ENCODE measurements at places on chromosomes 1 and 21.

DNA sequence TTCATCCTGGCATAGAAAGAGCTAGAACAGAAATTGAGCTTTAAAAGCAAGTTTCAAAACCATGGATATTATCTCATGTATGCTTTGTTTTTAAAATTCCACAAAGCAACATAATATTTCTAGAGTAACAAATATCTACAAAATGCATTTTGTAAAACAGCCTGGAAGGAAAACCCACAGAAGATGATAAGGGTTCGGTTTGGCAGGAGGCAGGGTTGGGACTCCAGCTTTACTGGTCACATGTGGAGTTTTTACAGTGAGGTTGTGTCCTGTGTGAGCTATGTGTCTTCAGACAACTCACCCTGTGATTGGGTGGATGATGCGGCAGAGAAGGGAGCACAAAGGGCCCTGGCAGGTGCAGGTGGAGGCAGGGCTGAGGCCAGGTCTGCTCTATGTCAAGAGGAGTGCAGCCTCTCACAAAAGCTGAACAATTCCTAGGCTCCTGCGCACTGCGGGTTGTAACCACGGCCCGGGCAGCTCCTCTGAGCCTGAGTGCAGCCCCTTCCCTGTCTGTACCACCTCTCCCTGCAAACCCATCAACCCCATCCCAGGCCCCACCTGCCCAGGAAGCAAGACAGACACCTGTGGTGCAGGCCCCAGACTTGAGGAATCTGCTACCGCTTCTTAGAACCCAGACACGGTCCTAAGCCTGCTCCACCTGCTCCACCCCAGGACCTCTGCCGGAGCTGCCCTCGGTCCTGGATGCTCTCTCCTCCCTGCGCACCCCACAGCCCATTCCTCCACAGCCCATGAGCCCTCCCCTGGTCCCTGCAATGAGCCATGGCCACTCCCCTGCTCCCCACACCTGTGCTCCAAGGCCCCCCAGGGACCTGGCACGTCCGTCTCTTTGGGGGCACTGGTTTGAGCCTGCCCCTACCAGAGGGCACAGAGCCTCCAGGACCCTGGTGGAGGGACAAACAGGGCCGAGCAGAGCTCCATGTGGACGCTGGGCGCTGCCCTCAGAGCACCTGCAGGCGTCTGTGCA lies 2.8 kb upstream of the COL18A1 start:
- no peak for DNase-seq

DNA sequence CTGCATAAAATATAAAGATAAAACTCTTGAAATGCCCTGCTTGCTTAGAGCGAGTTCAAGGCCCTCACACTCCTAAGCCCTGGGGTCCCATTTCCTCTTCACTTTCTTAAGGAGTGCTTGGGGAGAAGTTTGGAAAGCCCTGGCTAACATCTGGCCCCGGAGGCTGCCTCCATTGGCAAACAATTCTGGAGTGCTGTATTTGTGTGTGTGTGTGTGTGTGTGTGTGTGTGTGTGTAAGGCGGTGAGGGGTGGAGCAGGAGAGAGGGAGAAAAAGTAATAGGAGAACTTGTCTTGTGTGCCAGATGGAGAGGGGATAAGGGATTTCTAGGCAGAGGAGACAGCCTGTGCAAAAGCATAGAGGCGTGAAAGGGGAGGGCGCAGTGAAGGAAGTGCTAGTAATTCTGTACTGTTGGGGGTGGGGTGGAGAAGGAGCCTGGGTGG lies 578 bp upstream of the TRIM62 start:
- DNase-seq, result no peak

DNA sequence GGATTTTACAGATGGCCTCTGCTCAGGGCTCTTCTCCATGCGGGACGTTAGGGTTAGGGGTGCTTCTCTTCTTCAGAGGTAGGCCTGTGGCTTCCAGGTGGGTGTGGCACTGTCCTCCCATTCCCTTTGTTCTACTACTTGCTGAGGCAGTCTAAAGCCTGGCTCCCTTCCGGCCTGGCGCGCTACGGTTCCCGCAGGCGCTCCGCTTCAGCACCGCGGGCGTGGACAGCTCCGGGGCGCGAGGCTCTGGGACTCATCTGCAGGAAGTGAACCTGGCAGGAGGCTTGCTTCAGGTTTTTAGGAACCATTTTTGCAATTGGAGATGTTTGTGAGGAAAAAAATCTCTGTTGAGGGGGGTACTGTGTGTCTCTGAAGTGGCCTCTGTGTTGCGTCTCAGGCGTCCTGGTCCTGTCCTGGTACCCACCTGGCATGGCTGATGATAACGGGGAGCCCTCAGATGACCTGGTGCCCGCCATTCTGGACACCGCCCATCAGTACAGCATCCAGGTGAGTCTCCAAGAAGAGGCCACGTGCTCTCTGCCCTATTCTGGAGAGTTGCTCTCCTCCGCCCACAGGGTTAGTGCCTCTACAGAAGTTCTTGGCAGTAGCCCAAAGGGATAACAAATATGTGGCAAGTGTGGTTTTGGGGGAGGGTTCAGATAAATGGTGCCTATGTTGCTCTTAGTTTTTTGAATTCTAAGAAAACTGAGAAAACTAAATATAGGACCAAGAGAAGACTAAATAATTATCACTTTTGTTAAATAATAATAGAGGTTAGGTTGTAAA lies 1.9 kb downstream of the MANEAL start:
- no peak for DNase-seq

- DNase-seq, result no peak
Measured at GRCh38 chr1:59366346-59366745, 69.5 kb downstream of the FGGY start.

GRCh38 chr1:213075725-213076124 lies 24.7 kb downstream of the RPS6KC1 start:
- no peak for DNase-seq

DNA sequence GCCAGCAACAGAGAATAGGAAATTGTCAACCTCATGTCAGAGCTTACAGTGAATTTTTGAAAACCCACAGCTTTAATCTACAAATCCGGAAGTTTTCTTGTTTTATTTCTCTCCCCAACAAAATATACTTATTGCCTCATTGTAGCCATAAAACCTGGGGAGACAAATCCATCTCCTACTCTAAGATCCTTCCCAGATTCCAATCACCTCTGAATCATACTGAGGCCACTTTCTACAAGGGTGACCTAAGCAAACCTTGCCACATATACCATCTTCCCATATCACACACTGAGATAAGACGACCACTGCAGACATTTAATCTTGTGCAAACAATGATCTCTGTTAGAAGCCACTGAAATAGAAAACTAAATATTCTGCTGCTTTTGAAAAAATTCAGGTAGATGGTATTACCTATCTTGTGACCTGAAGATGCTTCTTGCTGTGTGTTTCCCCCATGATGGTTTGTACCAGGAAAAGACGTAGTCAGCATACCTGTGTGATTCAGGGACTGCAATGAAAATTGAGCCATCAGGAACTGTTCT lies 171.5 kb upstream of the DUSP10 start:
- no peak for DNase-seq

- DNase-seq, result no peak
Measured at GRCh38 chr1:207854001-207854400, 56.9 kb downstream of the CD34 start.

DNA sequence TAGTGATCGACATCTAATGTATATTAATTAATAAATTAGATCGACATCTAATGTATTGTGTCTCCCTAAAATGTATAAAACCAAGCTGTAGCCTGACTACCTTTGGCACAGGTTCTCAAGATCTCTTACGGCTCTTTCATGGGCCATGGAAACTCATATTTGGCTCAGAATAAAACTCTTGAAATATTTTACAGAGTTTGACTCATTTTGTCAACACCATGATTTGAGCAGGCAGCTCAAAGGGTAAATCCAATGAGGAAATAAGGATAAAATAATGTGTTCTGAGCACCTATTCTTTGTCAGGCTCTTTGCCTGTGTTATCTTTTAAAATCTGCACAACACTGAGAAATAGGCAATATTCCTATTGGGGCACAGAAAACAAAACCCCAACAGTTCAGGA lies 223.4 kb upstream of the DUSP10 start:
- no peak for DNase-seq

GRCh38 chr1:107820801-107821200 lies 144.2 kb downstream of the VAV3 start:
- no peak for DNase-seq

DNA sequence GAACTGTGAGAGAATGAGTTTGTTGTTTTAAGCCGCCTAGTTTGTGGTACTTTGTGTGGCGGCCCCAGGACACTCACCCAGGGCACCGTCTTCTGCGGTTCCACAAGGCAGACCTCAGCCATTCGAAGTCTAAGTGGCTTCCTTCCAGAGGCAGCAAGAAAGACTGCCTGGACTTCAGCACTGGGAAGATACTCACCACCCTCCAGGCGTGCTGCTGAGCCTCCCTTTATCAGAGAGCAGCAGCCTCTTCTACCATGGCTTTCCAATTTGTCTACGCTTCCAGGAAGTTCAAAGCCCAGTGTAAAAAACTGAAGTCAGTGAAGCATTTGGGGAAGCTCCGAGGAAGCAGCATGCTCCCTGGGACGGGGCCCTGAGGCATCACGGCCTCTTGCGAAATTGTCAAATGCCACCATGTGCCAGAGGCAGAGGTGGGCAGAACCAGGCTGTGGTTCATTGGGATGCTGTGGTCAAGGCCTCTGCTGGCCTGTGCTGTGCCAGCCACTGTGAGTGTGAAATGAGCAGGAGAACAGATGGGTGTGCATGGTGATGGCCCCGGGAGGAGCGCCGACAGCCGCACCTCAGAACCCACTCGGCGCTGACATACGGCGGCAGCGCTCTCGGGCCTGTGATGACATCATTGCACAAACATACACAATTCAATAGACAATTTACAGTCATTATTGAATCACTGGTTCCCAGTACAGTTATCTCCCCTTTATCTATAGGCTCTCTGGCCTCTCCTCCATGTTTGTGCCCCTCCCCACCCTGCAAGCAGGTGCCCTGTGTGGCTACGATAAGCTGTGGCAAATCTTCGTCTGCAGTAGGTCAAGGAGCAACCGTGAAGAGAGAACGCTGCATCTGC lies 110.4 kb downstream of the PDE9A start:
- DNase-seq, result no peak

- no peak for DNase-seq
Measured at GRCh38 chr1:234176000-234176399, 197.3 kb upstream of the COA6 start.

GRCh38 chr1:15188678-15189077 lies 35.1 kb downstream of the TMEM51 start:
- DNase-seq, result no peak

GRCh38 chr1:155166051-155166470 lies 7.0 kb downstream of the KRTCAP2 start:
- DNase-seq, result no peak

GRCh38 chr1:235124665-235125064 lies 4.0 kb downstream of the TOMM20 start:
- no peak for DNase-seq

- no peak for DNase-seq
Measured at GRCh38 chr1:53461323-53462044, 2.3 kb downstream of the DMRTB1 start.

DNA sequence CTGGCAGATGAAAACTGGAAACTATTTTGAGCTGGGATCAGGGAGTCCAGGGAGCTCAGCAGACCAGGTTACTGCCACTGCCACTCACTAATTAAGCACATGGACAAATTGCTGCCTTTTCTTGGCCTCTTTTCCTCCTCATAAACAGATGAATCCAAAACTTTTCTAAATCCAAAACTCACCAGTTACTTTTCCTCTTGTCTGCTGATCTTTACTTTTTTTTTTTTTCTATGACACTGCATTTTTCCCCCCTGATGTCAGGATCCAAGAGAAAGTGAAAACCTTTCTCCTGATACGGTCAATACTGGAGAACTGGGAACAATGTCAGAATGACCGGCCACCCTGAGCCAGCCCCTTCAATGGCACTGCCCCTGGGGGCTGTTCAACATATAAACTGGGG lies 405.8 kb downstream of the DUSP10 start:
- no peak for DNase-seq

- no peak for DNase-seq
Measured at GRCh38 chr1:206891412-206891811, 5.8 kb upstream of the IL24 start.

- DNase-seq, result no peak
Measured at GRCh38 chr1:26327956-26328362, 10.2 kb downstream of the CD52 start.

DNA sequence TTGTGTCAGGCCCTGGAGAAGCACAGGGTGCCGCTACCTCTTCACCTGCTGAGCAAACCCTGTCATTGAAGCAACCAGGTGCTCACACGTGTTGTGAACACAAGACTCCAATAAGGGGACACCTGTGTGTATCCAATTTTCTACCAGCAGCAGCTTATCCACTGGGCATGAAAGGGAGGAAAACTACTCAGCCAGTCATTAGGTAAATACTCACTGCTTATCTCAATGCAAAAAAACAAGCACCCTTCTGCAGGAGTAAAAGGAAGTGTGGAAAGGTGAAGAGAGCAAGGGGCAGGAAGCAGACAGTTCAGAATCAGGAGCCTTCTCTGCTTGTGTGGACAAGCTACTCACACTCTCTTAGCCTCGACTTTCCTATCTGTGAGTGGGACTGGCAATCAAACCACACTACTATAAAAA lies 148.9 kb downstream of the ETS2 start:
- no peak for DNase-seq
